ENCODE measurements at places on chromosomes 6 and 20.

DNA sequence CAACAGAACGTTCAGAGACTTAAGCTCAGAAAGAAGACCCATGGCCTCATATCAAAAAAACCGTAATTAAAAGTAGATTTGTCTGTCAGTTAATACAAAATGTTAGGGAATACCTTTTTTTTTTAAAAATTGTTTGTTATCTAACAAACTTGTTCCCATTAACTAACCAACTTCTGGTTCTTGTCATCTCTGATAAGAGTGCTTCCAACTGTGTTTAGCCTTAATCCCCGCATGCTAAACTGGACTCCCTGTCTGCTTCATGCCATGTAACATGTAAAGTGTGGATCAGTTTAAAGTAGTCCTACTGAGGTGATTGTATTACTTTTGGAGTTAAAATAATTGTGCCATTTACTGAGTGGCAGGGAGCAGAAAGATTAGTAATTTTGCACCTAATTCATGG is 6.3 kb downstream of the JARID2 start:
- no peak for DNase-seq

- DNase-seq = no peak
Measured at GRCh38 chr6:44050872-44051505, 76.3 kb downstream of the MRPL14 start.

- no peak for DNase-seq
Measured at GRCh38 chr6:14638435-14638905, 520.9 kb downstream of the CD83 start.

- no peak for DNase-seq
Measured at GRCh38 chr6:1774226-1774915, 164.7 kb downstream of the FOXC1 start.

GRCh38 chr6:143513410-143513809 is 1.9 kb upstream of the FUCA2 start:
- no peak for DNase-seq

Data from tongue (tissue), 3 donors.